ENCODE measurements at places on chromosomes 11 and 22.

DNA sequence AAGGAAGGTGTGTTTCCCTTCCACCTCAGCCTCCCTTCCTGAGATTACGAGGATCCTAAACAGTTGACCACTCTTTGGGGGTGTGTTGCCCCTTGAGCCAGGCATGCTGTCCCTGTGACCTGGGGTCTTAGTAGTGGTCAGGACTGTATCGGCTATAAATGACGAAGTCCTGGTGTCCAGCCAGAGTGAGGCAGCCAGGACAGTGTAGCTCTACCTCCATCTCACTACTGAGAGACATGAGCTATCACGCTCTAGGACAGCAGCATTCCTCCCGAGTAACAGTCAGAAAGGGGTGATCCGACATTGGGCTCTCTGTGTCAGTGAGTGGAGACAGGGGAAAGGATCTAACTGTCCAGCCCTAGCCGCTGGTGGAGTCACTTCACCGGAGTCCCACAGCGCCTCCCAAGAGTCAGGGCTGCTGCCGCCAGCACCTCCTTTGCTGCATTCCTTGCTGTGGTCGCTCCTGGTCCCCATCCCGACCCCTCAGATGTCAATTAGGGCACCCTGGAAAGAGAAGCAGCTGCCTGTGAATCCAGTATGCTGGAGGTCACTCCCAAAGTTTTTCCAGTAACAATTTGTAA is 3.3 kb upstream of the B3GNT6 start:
- DNase-seq: no peak

- DNase-seq: no peak
Observed at GRCh38 chr11:27313157-27313821, 49.7 kb downstream of the CCDC34 start.

GRCh38 chr11:123301013-123301591 is 106.1 kb upstream of the CLMP start:
- DNase-seq: no peak

- DNase-seq: no peak
Observed at GRCh38 chr11:100927579-100927978, 202.0 kb downstream of the PGR start.

DNA sequence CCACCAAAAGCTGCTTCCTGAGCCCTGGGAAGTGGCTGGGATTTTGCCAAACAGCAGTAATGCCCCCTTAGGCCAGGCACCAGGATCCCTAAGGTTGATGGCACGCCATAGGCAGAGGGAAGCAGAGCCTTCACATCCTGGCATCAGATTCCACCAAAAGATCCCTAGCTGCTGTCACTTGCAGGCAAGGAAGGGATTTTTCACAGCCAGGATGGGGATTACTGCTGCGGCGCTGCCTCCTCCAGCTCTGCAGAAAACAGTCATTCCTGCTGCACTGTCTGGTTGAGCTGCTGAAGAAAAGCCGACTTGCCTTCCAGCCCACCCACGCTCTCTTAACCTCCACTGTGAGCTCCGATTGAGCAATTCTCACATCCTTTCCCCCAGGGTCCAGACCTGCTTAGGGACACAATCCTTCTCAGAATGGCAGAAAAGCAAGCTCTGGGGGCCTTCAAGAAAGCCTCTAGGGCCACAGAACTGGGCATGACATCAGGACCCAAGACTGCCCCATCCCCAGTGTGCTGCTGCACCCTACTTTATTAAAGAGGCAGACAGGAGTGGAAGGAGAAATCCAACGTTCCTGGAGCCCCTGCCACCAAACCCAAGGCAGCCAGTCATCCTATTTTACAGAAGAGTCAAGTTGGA is 19.9 kb downstream of the SYN3 start:
- DNase-seq: no peak

DNA sequence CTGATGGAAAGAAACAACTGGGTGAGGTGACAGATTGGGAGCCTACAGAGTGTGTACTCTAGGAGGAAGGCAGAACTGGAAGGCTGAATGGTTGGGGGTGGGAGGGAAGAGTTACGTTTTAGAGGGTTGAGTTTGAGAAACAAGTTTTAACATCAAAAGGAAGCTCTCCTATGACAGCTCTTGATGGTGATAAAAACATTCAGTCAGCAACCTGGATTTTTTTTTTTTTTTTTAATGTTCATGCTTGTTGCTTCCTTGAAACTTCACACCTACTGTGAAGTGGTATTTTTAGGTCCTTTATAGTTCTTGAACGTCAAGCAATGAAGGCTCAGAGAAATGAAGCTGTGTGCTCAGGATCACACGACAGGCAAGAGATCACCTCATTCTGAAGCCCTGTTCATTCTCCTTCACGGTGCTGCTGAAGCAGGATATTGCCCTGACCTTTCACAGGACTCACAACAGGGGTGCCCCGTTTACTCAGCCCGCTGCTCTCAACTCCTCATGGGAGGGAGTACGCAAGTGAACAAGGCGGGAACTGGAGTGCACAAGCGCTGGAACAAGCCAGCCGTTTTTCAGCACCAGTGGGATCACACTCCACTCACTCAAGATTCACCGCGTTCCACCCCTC is 1.6 kb upstream of the TMEM109 start:
- DNase-seq: no peak

DNA sequence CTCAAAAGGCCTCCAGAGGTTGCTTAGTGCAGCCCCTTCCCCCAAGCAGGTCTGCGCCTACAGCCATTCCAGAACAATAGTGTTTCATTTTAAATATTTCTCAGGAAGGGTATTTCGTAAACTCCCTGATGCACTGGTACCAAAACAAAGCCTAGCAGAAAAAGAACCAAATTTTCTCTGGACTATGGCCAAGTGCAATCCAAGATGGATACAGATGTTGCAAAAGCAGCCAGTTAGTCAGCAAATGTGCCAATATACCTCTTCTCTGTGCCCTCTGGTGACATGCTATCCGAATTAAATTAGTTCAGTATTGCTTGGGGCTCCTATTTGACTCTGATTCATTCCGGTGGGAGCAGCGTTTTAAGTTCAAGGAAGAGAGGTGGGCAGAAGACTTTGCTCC is 247.8 kb downstream of the NTM start:
- DNase-seq: no peak

DNA sequence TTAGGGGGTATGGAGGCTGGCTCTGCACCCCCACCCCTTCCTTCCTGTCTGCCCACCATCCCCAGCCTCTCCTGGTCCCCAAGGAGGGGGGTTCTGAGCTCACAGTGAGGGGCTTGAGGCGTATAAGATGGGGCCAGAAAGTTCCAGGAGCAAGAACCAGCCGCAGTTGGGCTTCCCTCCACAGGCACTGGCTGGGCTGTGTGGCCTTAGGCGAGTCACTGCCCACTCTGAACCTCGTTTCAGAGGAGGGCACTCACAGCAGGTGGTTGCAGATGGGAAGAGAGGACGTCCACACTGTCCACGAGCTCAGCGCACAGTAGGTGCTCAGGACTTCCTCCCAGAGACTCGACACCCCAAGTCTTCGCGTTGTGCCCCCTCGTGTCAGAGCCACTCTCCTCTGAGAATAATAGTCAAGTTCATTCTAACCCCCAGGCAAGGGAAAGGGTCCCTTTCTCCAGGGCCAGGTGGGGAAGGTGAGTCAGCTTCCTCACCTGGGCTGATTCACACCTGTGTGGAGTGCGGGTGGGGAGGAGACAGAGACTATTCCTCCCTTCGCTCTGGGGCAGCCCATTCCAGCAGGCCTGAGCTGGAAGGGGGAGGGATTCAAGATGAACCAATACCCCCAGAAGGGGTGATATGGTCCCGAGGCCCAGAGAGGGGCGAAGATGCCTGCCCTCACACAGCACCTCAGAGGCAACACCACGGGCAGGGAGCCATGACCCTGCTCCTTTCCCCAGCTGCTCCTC is 29.3 kb downstream of the RPL3 start:
- no peak for DNase-seq

DNA sequence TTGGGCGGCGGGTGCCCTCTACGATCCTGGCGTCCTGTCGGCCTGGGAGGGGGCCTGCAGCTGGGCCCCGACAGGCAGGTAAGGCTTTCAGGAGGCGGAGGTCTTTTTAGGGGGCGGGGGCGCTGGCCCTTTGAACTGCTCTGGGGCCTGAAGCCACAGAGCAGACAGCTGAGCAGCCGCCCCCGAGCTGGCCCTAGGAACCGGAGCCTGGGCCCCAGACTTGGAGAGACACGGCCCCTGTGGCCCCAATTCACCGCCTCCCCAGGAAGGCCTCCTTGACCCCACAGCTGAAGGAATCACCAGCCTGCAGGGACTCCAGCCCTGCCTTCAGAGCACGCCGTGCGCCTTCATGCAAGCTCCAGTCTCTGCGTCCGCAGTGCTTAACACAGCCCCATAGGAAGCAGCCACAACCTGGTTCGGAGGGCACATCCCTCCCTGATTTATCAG is 618 bp upstream of the CERK start:
- DNase-seq: no peak

DNA sequence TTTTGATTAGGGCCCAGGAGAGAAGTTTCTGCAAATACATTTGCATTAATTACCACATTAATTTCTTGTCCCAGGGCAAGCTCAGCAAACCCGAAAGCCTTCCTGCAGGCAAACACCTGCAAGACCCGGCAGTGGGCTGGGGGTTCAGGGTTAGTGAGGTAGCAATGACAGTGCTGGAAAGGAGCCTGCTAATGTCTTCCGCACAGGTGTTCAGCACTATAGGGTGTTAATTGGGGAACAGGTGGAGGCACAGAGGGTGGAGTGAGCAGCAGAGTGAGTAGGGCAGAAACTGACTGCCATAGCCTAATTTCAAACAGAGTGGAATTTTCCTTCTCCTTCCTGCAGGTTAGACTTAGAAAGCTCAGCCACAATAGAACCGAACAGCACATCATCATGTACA is 50.9 kb upstream of the UBASH3B start:
- DNase-seq: no peak

GRCh38 chr22:36467042-36467810 is 14.2 kb downstream of the TXN2 start:
- no peak for DNase-seq

- no peak for DNase-seq
Observed at GRCh38 chr22:17866621-17867020, 92.4 kb upstream of the BID start.

- no peak for DNase-seq
Observed at GRCh38 chr11:74466916-74467885, at the start of gene KCNE3. TSS of gene KCNE3 (minus strand) at chr11:74467549. CDS start at chr11:74457563, 9,986 bp downstream.

DNA sequence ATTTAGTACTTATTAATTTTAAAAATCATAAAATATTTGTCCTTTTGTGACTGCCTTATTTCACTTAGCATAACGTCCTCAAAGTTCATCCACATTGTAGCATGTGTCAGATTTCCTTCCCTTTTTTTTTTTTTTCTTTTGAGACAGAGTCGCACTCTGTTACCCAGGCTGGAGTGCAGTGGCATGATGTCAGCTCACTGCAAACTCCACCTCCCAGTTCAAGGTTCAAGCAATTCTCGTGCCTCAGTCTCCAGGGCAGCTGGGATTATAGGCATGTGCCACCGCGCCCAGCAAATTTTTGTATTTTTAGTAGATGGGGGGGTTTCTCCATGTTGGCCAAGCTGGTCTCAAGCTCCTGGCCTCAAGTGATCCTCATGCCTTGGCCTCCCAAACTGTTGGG is 10.6 kb downstream of the RAB6A start:
- DNase-seq: no peak

DNA sequence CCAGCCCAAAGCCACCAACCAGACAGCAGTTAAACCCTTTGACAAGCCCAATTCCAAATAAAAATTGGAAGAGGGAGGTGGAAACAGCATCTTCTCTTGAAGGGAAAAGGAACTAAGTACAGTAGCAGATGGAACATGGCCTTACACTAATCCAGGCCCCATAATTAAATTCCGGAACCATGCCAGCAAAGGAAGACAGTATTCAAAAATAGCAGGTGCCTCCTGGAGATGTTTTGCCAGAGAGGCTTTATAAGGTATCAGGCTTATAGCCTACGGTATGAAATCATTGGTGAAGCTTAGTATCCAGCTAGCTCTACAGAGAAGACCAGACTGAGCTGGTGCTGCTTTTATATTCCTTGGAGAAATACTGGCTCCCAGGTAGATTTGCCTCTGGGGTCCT is 344.1 kb upstream of the API5 start:
- no peak for DNase-seq
